CD4-positive, alpha-beta T cell (primary cell): ENCODE measurements at places on chromosomes 4 and X. TPM values are rescaled to one million over a fixed set of nuclear protein-coding genes. Genes with fewer than 3 reads are reported as not detected.

GRCh38 chr4:8169763-8170162 lies 11.2 kb upstream of the ABLIM2 start:
- DNase-seq: no peak
- H3K4me3 ChIP-seq: no peak overlapping the region
- no peaks in the 10 kb centered on the region for H3K27me3 ChIP-seq
- no peaks in the 10 kb centered on the region for H3K36me3 ChIP-seq
- H3K4me1 ChIP-seq: peaks cover 11% of the 10 kb centered on the region

DNA sequence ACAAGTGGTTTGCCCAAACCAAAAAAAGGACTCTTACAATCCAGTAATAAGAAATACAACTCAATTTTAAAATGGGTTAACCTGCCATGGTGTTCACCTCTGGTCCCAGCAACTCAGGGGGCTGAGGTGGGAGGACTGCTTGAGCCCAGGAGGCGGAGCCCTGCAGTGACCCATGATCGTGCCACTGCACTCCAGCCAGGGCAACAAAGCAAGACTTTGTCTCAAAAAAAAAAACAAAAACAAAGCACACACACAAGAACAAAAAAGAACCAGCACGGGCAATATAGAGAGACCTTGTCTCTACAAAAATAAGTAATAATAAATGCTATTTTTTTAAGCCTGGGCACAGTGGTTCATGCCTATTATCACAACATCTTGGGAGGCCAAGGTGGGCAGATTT lies 28.7 kb downstream of the ARAP2 start:
- peaks cover 18% of the 10 kb centered on the region for H3K36me3 ChIP-seq
- no peaks in the 10 kb centered on the region for H3K27me3 ChIP-seq
- DNase-seq: no peak
- no peak overlapping the region for H3K27ac ChIP-seq
- H3K4me3 ChIP-seq: no peak overlapping the region

IL21 gene
- 0.08 TPM for total RNA-seq

- peak overlapping the region; percentile 54 for H3K27ac ChIP-seq
- no peak overlapping the region for H3K4me3 ChIP-seq
Observed at GRCh38 chrX:19750783-19751467, 136.5 kb downstream of the SH3KBP1 start.

COL4A6 gene
- not detected for total RNA-seq

GRCh38 chrX:15404401-15405096 lies 20.3 kb upstream of the VEGFD start:
- no peaks in the 10 kb centered on the region for H3K36me3 ChIP-seq

MAP9 gene
- total RNA-seq: 16.5 TPM

- no peaks in the 10 kb centered on the region for H3K4me1 ChIP-seq
- H3K27me3 ChIP-seq: peaks cover 9% of the 10 kb centered on the region
- H3K4me3 ChIP-seq: no peak overlapping the region
- H3K36me3 ChIP-seq: no peaks in the 10 kb centered on the region
Observed at GRCh38 chr4:7411896-7412553, 22.7 kb downstream of the PSAPL1 start.

DNA sequence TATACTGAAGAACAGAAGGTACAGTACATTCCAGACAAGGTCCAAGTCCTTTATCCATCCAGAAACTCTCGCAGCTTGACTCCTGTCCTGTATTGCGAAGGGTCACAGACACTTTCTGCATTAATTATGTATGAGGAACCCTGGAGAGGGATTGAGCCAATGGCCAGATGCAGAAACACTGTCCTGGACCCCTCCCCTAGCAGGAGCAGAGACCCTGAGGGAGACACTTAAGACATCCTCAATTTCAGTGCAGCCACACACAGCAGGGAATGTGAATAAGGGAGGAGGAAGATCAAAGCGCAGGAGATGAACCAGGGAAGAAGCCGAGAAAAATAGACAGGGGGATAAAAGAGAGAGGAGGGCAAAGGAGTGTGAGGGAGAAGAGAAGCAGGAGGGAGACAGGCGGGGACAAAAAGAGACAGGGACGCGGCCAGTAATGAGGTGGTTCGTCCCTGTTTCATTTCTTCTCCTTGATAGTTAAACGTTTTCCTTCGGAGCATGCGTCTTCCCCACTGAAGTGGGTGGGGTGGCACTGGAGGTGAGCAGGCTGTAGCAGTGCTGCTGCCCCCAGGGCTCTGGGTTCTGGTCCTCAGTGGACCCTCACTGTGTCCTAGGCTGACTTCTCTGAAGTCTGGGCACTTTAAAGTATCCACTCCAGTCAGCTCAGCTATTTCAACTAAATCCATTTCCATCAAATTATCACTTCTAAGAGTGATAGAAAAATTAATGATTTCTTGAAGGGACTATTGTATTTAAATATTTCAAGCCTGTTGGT lies 356.4 kb upstream of the NOCT start:
- no peak overlapping the region for H3K27ac ChIP-seq
- H3K27me3 ChIP-seq: no peaks in the 10 kb centered on the region
- no peaks in the 10 kb centered on the region for H3K4me1 ChIP-seq
- H3K4me3 ChIP-seq: no peak overlapping the region

GRCh38 chrX:67635424-67635823 lies 91.6 kb downstream of the AR start:
- no peaks in the 10 kb centered on the region for H3K27me3 ChIP-seq
- DNase-seq: no peak
- H3K36me3 ChIP-seq: no peaks in the 10 kb centered on the region

GABRE gene
- total RNA-seq: not detected

GRCh38 chr4:26400132-26400531 lies 79.3 kb downstream of the RBPJ start:
- DNase-seq: no peak
- no peaks in the 10 kb centered on the region for H3K4me1 ChIP-seq
- H3K36me3 ChIP-seq: no peaks in the 10 kb centered on the region
- no peaks in the 10 kb centered on the region for H3K27me3 ChIP-seq

FGA gene
- not detected for total RNA-seq

BTK gene
- total RNA-seq: 0.42 TPM

DNA sequence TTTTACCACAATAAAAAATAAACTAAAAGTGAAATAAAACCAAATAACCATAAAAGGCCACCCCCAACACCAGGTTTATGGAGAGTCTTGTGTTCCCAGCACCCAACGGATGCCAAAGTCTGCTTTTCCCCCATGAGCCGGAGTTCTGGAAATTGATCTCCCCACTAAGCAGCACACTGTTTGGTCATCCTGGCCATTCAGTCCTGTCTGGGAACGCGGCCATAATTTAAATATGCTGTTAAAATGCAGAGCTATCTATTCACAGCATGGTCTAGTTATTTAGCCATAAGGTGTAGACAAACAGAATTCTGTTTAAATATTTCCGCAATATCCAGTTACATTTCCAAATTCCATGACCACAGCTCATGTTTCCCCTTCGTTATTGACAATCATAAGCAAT lies 129.6 kb upstream of the TBL1X start:
- H3K27ac ChIP-seq: no peak overlapping the region
- H3K36me3 ChIP-seq: no peaks in the 10 kb centered on the region
- H3K4me1 ChIP-seq: peaks cover 31% of the 10 kb centered on the region

DNA sequence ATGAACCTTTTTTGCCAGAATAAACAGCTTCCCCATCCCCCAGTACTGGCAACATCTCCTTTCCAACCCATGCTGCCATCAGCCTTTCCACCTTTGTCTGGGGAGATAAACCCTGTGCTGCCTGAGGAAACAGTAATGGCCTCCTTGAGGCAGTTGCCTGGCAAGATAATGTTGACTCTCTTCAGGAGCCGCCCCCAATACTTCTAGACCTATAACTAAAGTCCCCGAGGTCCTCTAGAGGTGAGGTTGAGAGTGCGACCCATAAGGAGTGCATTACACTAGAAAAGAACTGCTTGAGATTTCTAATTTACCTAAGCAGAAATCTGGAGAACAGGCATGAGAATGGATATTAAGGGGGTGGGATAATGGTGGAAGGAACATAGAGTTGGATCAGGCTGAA lies 963.2 kb upstream of the PCDH7 start:
- no peaks in the 10 kb centered on the region for H3K36me3 ChIP-seq
- no peak for DNase-seq
- no peaks in the 10 kb centered on the region for H3K27me3 ChIP-seq
- H3K4me1 ChIP-seq: no peaks in the 10 kb centered on the region
- no peak overlapping the region for H3K27ac ChIP-seq

MTTP gene
- not detected for total RNA-seq

DNA sequence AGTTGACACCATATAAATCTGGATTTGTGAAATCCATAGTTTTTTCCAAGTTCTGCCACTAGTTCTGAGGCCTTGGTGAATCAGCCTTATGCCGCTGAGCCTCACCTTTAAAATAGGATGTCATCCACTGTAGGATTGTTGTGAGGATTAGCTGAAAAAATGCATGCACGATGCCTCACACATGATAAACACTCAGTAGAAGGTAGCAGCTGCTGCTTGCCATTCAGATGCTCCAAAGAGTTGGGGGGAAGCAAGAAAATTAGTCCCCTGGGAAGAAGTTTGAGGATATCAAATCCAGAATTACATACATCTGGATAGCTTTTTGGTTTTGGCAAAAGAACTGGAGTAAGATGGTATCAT lies 7.4 kb downstream of the MMAA start:
- no peak overlapping the region for H3K27ac ChIP-seq
- H3K4me3 ChIP-seq: no peak overlapping the region
- DNase-seq: no peak

DNA sequence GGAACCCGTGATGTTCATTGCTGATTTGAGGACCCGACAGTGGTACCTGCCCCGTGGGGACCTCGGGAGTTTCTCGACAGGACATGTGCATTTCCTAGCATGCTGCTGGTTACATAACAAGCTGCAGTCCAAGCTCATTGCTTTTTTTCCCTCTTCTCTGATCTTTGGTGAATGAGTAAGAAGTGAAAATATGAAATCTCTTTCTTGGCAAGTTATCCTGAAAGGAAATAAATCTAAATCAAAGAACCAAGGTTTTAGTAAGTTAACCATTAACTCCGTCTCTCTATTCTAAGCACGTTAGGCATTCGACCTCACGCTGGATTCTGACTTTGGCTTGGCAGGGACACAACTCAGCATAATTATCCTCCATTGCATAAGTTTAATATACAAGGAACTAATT lies 86.6 kb downstream of the STK32B start:
- no peaks in the 10 kb centered on the region for H3K4me1 ChIP-seq
- H3K27me3 ChIP-seq: no peaks in the 10 kb centered on the region
- H3K36me3 ChIP-seq: no peaks in the 10 kb centered on the region
- H3K4me3 ChIP-seq: no peak overlapping the region
- no peak overlapping the region for H3K27ac ChIP-seq

SLC39A8 gene
- total RNA-seq: 18.0 TPM

DNA sequence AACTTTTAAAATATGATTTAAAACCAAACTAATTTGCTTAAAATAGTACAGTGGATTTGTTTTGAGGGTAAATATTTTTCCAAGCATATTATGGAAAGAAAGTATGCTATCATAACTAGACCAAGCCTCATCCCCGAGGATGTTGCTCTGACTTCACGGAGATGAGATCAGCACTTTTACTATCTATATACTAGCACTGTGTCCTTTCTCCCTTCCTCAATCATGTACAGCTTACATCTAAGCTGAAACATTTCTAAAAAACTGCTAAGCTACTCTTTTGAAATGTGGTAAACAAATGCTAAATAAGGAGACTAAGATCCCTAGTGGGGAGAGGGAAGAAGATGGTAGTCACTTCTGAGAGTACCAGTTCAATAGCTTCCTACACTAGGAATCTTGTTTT lies 23.8 kb downstream of the AMMECR1 start:
- H3K27me3 ChIP-seq: no peaks in the 10 kb centered on the region
- H3K4me3 ChIP-seq: no peak overlapping the region
- no peak overlapping the region for H3K27ac ChIP-seq
- DNase-seq: no peak
- H3K36me3 ChIP-seq: no peaks in the 10 kb centered on the region
